HFF-Myc (cell line): ENCODE measurements at places on chromosomes 6 and 20.

DNA sequence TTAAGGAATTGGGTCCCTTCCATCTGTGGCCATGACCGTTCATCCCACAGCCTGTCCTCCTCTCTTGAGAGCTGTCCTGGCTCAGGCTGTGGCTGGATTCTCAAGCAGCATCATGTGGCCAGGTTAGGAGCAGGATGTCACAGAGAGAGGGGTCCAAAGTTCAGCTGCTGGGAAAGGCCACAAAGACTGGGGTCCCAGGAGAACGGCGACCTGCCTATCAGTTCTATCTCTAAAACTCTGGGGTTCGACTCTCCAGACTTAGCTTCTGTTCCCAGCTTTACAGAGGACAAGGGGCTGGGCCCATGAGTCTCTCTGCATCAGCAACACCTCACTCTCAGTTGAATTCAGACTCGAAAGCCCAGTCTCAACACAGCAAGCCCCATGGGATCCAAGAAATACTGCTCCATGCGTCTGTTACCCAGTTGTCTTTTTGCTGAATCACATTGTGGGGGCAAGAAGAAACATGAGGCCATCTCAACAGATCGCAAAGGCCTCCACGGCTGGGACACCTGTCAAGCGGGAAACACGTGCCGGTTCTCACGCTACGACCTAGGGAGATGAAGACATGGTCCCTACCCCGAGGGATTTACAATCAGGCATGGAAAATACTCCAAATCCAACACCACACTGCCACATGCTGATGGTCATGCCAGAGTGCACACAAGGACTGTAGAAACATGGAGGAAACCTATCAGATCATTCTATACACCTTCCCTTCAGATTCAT is 95.4 kb downstream of the SLC22A23 start:
- DNase-seq, result no peak

GRCh38 chr6:6851059-6851948 is 256.5 kb upstream of the RREB1 start:
- DNase-seq, result peak; percentile 96

- no peak for DNase-seq
Observed at GRCh38 chr20:9204979-9205378, 136.1 kb downstream of the PLCB4 start.

GRCh38 chr6:168088161-168089053 is 9.4 kb upstream of the FRMD1 start:
- peak; percentile 0 for DNase-seq

GRCh38 chr6:137709424-137710236 is 157.4 kb upstream of the TNFAIP3 start:
- DNase-seq, result no peak

GRCh38 chr20:22617160-22617559 is 32.8 kb upstream of the FOXA2 start:
- no peak for DNase-seq

DNA sequence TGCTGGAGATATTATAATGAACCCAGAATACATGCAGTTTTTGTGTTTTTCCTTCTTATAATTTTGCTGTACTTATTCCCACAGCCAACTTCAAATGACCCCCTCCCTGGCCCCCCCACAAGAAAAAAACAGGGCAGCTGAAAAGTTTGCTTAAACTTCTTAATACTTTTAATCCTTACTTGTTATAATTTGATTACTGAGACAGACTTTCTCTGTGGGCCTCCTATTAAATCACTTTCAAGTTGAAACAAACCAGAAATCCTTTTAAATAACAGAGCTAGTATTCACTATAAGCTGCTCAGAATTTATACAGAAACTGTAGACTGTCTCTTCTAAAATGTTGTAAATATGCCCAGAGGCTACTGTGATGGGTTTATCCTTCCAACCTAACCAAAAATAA is 106.3 kb downstream of the CENPW start:
- no peak for DNase-seq

DNA sequence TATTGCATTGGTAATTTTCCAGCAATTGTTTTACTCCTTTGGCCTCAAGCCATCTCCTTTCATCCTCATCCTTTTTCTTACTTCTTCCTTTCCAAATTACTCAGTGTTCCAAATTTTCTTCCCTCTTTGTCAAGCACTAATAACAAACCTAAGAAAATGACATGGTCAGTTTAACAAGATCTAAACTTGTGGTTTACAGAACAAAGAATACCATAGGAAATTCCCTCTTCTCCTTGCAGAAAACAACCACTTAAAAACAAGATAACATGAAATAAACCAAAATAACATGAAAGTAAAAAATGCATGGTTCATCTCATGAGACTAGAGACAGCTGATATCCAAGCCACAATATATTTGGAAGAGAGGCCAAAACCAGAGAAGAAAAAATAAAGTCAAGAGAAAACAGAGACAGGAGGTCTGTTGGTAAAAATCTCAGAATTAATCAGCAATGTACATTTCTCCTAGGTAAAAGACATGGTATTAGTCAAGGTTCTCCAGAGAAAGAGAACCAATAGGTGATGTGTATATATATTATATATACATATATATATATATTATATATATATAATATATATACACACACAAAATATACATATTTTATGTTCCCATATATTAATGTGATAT is 51.0 kb upstream of the SENP6 start:
- DNase-seq, result no peak

- no peak for DNase-seq
Observed at GRCh38 chr20:56996533-56996932, 269.9 kb downstream of the BMP7 start.

DNA sequence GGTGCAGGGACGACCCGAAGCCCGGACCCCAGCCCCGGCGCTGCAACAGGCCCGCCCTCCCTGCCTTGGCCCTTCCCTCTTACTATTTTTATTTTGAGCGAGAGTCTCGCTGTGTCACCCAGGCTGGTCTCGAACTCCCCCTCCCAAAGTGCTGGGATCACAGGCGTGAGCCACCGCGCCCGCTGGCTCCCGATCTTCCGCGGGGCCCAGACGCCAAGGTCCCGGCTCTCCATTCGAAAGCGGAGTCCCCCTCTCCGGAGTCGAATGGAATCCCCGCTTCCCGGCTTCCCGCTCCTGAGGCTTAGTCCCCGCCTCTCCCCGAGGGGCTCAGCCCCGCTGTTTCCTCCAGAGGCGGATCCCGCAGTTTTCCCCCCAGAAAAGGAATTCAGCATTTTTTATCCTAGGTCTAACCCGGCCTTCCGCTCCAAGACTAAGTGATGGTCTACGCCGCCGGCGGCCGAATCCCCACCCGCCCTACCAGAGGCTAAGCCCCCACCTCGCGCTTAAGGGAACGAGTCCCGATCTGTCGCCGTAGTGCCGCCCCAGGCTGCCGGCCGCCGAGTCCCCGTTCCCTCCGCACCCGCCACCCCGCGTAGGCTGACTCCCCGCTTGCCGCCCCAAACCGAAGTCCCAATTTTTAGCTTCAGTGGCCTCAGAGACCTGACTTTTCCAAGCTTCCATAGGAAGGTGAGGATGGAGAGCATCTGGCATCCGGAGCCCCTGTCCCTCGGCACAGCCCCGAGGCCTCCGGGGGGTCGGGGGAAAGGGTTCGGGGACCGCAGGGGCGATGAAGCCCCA is 11.5 kb upstream of the TMC2 start:
- DNase-seq, result no peak

- DNase-seq, result no peak
Observed at GRCh38 chr20:63706852-63707557, 771 bp downstream of the ARFRP1 start.

DNA sequence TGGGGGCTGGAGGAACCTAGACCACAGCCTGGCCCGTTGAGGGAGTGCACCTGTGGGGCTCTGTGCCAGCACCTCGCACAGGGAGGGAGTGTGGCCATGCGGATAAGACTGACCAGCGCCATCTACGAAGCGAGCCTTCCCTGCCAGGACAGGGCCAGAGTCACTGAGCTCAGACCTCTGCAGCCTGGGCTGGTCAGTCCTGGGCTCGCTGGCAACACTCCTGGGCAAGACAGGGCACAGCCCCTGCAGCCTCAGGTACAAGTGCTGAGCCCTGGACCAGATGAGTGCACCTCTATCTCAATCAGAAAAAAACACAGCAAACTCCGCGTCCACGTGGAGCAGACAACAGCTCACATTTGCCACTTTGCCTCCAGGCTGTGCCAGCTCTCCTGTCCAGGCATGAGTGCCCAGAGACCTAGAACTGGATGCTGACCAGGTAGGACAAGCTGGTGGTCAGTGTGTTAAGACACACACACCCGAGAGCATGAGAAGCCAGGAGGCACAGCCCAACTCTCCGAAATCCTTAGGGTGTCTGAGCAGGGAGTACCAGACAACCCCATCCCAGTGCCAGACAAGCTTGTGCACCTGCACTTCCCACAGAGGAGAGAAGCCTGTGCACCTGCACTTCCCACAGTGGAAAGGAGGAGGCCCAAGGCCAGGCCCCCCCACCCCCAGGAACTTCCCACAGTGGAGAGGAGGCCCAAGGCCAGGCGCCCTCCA is 4.9 kb downstream of the ARFRP1 start:
- no peak for DNase-seq

- DNase-seq, result no peak
Observed at GRCh38 chr20:63295422-63295821, 2.4 kb downstream of the COL20A1 start.

DNA sequence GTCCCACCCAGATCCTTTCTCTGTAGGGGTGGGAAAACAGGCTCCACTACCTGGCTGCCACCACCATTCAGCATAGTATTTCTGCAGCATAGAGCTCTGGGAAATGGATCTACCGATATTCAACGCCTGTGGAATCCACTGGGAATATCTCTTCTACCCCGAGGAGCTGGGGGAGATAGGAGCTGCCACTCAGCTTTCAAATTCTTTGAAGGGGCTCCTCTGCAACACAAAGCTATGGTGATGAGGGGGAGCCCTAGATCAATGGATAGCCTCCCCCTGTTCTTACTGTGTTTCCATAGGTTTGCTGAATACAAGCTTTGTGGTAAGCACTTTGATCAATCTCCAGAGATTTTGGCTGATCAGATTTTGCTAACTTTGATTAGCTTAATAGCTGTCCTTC is 12.9 kb downstream of the FAM50B start:
- DNase-seq, result no peak

- DNase-seq, result no peak
Observed at GRCh38 chr6:77763124-77763523, 110.3 kb downstream of the MEI4 start.

GRCh38 chr6:158488065-158488464 is 71.8 kb upstream of the TMEM181 start:
- DNase-seq, result peak; percentile 83
